ENCODE measurements at places on chromosomes 2 and 18. TPM values are rescaled to one million over a fixed set of nuclear protein-coding genes. Genes with fewer than 3 reads are reported as not detected.

PLEKHA3 gene
- total RNA-seq = 7.2 TPM

CD302 gene
- 0.48 TPM for total RNA-seq

CHN1 gene
- total RNA-seq = 0.21 TPM

ST8SIA3 gene
- not detected for total RNA-seq

Measured in tracheal epithelial cell (primary cell).